B cell (primary cell): ENCODE measurements at places on chromosomes 2 and 18. TPM values are rescaled to one million over a fixed set of nuclear protein-coding genes. Genes with fewer than 3 reads are reported as not detected.

Gene FEV
- not detected in 2 replicates for polyA plus RNA-seq

Gene CFC1
- polyA plus RNA-seq, result not detected in 2 replicates

DNA sequence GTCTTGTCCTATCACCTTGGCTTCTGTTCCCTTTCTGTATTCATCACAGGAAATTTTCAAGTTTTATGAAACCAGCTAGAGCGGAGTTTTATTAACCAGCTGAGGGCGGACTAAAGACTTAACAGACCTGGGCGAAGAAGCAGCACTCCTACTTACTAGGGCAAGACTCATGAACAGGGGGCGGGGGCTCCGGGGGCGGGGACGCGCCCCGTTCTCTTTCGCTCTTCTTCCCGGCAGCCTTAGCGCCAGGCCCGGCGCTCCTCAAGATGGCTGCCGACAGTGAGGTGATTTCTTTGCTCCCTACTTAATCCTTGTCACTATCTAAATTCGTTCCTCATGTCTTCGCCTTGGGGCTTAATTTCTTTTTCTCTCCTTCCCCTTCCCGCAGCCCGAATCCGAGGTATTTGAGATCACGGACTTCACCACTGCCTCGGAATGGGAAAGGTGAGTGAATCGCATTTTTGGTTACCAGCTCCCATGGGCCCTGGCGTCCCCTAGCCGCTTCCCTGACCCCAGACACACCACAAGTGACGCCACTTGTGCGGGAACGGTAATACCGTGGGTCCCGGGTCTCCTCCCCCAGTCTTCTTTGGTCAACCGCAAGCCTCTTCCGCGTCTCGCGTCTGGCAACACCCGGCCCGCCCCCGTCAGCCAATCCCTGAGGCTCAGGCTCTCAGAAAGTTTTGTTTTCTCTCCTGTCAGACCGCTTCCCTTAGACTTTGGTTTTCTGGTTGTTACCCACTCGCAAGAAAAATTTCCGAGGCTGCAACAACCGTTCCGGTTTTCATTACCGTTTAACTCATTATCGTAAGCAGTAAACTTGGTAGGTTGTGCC is at the start of gene RAB3GAP1:
RAB3GAP1 (plus strand) TSS at position 251 of the 835 bp plus-strand sequence; CDS start at position 267, 16 bp downstream.
- H3K36me3 ChIP-seq, result peaks cover 7% of the 10 kb centered on the region
- peaks cover 17% of the 10 kb centered on the region for H3K4me1 ChIP-seq
- peak within 1 kb of the TSS; percentile 99 for H3K27ac ChIP-seq
- no peaks in the 10 kb centered on the region for H3K27me3 ChIP-seq

Gene DSEL
- polyA plus RNA-seq, result 0.10 and 0.25 TPM in 2 replicates

Gene IL36G
- polyA plus RNA-seq, result not detected in 2 replicates

GRCh38 chr2:25161055-25161781 is 7.2 kb downstream of the POMC start:
- DNase-seq, result peak; percentile 82
- no peaks in the 10 kb centered on the region for H3K36me3 ChIP-seq
- peak overlapping the region; percentile 61 for H3K4me3 ChIP-seq
- peak overlapping the region; percentile 46 for H3K27ac ChIP-seq
- peaks cover 26% of the 10 kb centered on the region for H3K4me1 ChIP-seq
- no peaks in the 10 kb centered on the region for H3K27me3 ChIP-seq

- no peaks in the 10 kb centered on the region for H3K36me3 ChIP-seq
- H3K4me1 ChIP-seq, result no peaks in the 10 kb centered on the region
- no peak overlapping the region for H3K27ac ChIP-seq
- H3K4me3 ChIP-seq, result no peak overlapping the region
Measured at GRCh38 chr18:38932752-38933151, 1367.2 kb upstream of the CELF4 start.

DNA sequence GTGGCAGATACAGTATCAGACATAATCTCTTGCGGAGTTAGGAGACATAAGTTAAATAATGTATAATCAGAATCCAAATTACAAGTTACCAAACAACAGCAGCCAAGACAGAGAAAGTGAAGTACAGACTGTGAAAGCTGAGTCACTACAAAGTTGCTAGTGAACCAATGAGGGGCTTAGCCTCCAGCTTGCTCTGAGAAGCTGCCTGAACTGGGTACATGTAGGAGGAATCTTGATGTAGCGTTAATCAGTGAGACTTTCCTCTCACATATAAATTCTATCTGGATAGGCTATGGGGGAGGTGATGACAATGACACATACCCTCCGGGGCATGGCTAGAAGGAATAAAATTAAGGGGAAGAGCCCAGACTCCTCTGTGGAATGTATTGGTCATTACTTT is 1234.3 kb upstream of the DDX18 start:
- no peaks in the 10 kb centered on the region for H3K4me1 ChIP-seq
- H3K4me3 ChIP-seq, result no peak overlapping the region
- no peak overlapping the region for H3K27ac ChIP-seq
- no peaks in the 10 kb centered on the region for H3K36me3 ChIP-seq
- no peaks in the 10 kb centered on the region for H3K27me3 ChIP-seq

DNA sequence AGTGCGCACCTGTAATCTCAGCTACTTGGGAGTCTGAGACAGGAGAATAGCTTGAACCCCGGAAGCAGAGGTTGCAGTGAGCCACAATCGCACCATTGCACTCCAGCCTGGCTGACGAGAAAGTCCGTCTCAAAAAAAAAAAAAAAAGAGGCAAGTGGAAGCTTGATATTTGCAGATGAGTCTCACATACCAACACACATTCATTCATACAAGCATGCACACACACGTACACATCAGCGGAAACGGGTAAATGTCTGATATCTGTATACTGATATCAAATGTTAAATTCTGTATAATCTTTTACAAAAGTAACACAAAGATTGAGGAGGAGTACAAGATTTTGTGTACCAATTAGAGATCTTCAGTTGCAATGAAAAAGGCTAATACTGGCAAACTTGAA is 47.8 kb upstream of the SPOPL start:
- DNase-seq, result no peak
- no peak overlapping the region for H3K4me3 ChIP-seq
- no peak overlapping the region for H3K27ac ChIP-seq

- no peak overlapping the region for H3K4me3 ChIP-seq
- H3K27ac ChIP-seq, result no peak overlapping the region
- H3K36me3 ChIP-seq, result no peaks in the 10 kb centered on the region
- no peaks in the 10 kb centered on the region for H3K4me1 ChIP-seq
Measured at GRCh38 chr2:128162266-128162665, 71.3 kb downstream of the UGGT1 start.

Gene MAB21L4
- not detected in 2 replicates for polyA plus RNA-seq

DNA sequence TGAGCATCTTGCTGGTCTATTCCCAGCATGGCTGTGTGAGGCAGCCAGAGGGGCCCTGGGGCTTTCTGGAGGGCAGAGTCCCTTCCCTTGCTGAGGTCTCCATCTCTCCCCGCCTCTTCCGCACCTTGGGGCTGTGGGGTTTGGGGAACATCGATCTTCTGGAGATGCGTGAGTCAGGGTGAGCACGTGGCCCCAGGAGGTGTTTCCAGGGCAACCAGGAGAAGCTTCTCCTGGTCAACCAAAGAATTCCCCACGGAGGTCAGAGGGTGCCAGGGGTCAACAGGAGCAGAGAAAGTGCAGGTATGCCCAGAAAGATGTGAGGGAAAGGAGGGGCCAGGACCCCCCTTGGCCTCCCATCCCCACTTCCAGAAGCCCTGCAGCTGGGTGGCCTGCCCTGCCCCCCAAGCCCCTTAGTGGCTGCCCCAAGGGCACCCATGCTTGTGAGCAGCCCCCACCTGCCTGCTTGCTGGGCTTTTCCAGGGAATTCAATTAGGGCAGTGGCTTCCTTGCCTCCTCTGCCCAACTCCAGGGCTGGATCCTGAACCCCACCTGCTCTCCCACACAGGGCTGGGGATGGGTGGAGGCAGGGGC is 2.8 kb upstream of the PROM2 start:
- H3K4me1 ChIP-seq, result no peaks in the 10 kb centered on the region
- no peak overlapping the region for H3K4me3 ChIP-seq
- DNase-seq, result no peak
- H3K27me3 ChIP-seq, result no peaks in the 10 kb centered on the region

- H3K4me3 ChIP-seq, result no peak overlapping the region
- H3K36me3 ChIP-seq, result no peaks in the 10 kb centered on the region
- no peaks in the 10 kb centered on the region for H3K4me1 ChIP-seq
- no peak overlapping the region for H3K27ac ChIP-seq
Measured at GRCh38 chr2:10776231-10776977, 36.2 kb downstream of the PDIA6 start.

Gene GPR45
- polyA plus RNA-seq, result not detected in 2 replicates

DNA sequence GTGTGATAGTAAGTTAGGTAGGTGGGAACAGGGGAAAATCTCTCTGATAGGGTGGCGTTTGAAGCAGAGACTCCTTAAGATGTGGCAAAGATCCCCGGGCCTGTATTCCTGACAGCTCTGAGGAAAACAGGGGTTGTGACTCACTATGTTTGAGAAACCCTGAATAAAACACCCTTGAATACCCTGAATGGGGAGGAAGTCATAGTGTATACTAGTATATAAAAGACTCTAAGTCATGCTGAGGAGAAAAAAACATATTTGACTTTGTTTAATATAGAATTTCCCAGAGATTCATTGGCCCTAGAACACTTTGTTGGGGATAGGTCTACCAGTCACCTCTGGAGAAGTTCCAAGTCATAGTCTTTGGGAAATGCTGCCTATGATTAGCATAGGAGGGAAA is 590.9 kb downstream of the IRS1 start:
- no peak overlapping the region for H3K4me3 ChIP-seq
- no peaks in the 10 kb centered on the region for H3K27me3 ChIP-seq
- no peak overlapping the region for H3K27ac ChIP-seq
- no peaks in the 10 kb centered on the region for H3K36me3 ChIP-seq
- no peak for DNase-seq
- H3K4me1 ChIP-seq, result no peaks in the 10 kb centered on the region

Gene COL4A4
- 3.5 and 6.2 TPM in 2 replicates for polyA plus RNA-seq

DNA sequence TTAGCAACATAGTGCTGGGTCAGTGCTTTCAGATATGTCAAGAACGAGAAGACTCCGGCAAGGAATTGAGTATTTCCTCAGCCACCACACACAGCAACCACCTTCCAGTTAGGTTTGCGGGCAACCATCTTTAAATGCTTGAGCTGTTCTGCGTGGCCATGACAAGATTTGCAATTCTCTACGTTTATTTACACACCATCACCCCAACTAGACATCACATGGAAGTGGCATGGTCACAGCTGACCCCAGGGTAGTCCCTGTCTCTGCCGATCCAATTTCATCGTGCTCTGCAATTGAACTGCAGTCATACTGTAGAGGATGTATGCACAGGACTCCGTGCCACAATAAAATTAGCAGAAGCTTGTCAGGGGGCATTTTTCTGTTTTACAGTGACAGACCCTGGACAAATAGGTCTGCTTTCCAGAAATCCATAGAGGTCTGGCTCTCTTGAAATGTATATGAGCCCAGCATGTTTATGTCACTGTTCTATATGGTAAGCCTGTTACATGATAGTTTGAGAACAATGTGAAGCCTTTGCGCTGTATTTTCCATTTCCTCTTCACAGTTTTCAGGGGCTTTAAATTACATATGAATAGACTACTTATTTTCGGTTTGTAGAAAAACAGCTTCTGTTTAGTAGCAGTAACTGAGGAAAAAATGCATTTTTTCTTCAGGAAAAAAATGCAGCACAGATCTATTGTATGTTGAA is 605.2 kb downstream of the NR4A2 start:
- H3K4me1 ChIP-seq, result no peaks in the 10 kb centered on the region
- no peak overlapping the region for H3K27ac ChIP-seq
- no peaks in the 10 kb centered on the region for H3K27me3 ChIP-seq
- no peak overlapping the region for H3K4me3 ChIP-seq
- no peak for DNase-seq

Gene ALPG
- polyA plus RNA-seq, result not detected in 2 replicates

DNA sequence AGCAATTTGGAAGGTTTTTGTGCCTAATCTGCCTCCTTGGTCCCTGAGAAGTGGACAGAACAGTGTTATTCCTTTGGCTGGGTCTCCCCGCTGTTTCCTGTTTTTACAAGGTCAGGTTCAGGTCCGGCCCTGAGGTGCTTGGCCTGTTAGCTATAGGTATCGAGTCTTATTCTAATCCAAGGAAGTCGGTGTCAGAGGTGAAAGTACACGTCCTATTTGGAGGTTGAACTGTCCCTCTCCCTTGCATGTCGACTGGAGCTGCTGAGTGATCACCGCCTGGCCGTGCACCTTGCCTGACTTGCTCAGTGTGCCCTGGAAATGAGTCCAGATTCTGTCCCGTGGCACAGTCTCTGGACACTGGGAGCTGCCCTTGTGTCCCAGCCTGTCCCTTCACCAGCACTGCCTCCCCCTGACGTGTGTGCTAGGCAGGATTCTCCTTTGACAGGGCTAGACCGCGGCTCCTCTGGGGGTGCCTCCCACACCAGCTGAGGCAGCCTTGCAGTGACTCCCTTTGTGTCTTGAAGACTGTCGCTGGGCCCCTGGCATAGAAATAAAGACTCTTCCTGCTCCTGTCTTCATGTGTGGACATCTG is 65.7 kb upstream of the RBM44 start:
- H3K4me3 ChIP-seq, result no peak overlapping the region
- peaks cover 4% of the 10 kb centered on the region for H3K4me1 ChIP-seq
- no peak for DNase-seq
- H3K27ac ChIP-seq, result no peak overlapping the region

Gene CHAC2
- 0.76 and 1.6 TPM in 2 replicates for polyA plus RNA-seq

Gene C1GALT1C1L
- polyA plus RNA-seq, result not detected in 2 replicates

Gene TCF7L1
- polyA plus RNA-seq, result 0.46 and 0.81 TPM in 2 replicates
